Stimulated activated CD4-positive, alpha-beta T cell treated with anti-CD3 and anti-CD28 coated beads, TNF-alpha, amount 100 ng/mL, for 1 hour (primary cell): ENCODE measurements at places on chromosomes 1 and 21.

GRCh38 chr1:211092955-211093354, 41.0 kb downstream of the KCNH1 start:
- DNase-seq: no peak

GRCh38 chr1:43587594-43587993, 56.9 kb downstream of the PTPRF start:
- DNase-seq: no peak

- DNase-seq: no peak
Measured at GRCh38 chr1:26786437-26787380, 1.0 kb upstream of the PIGV start.

DNA sequence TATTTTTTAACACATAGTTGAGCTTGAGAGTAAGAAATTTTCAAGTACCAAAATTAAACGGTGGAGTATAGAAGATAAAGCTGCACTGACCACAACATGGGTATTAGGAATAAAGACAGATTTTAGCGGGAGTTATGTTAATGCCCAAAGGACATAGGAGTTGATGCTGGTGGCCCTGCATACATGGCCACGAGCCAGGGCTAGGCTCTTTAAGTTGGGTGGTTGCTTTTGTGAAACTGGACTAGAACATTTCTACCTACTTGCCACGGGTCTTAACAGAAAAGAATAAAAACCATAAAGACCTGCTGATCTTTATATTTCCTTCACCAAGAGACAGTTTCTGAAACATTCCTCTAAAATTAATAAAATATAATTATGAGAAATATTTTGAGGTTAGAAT, 14.9 kb downstream of the EDEM3 start:
- DNase-seq: no peak

DNA sequence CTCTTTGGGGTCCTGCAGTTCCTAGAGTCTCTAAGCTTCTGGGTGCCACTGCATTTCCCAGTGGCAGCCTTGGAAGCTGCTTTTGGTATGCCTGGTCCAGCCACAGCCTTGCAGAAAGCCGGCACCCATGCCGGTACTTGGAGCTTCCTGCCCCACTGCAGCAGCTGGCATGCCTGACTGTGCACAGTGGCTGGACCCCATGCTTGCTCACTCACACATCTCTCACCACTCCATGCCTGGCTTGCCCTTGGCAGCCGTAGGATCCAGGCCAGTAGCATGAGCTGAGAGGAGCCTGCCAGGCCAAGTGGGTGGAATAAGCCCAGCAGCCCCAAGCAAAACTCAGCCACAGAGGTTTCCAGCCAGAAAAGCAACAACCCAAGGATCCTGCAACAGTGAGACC, 20.3 kb upstream of the FNBP1L start:
- DNase-seq: no peak

DNA sequence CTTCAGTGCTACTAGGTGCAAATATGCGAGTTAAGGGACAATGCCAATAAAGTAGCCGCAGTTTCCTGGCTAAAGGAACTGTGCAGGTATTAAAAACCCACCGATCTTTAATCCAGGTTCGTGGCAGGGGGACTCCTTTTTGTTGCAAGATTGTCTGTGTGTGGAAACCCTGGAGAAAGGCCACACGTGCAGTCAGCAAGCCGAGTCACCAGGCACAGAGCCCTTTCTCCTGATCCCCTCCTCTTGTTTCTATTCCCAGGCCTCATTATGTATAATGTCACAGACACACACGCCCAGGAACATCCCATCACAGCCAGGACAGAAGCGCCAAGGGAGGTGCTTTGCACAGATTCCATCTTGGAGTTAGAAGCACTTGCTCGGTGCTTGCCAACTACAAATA, 528.9 kb downstream of the KIF26B start:
- DNase-seq: no peak

DNA sequence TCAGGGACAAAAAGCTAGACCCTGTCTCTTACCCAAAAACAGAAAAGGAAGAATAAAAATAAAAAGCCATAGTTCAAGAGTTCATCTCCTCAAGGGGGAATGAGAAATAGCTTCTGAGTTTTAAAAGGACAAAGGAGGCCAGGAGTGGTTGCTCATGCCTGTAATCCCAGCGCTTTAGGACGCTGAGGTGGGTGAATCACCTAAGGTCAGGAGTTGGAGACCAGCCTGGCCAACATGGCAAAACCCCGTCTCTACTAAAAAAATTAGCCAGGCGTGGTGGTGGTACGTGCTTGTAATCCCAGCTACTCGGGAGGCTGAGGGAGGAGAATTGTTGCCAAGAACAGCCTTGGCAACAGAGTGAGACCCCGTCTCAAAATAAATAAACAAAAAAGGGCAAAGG, 38.6 kb upstream of the CPLANE2 start:
- no peak for DNase-seq

DNA sequence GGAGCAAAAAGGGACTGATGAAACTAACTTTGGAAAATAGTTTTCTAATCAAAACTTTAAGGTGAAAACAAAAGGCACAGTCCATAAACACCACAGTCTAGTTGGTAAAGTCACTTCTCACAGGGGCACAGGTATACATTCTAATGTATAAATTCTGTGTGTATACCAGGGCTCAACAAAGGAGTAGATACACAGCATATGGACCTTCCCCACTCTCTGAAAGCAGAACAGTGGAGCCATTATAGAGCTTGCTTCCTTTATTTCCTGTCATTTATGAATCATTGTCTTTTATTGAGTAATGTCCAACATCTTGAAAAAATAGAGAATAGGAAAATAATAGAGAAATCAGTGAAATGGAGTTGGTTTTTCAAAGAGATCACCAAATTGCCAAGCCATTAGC, 746.5 kb upstream of the CHRM3 start:
- no peak for DNase-seq

- no peak for DNase-seq
Measured at GRCh38 chr1:238088560-238089290, 198.0 kb upstream of the ZP4 start.

DNA sequence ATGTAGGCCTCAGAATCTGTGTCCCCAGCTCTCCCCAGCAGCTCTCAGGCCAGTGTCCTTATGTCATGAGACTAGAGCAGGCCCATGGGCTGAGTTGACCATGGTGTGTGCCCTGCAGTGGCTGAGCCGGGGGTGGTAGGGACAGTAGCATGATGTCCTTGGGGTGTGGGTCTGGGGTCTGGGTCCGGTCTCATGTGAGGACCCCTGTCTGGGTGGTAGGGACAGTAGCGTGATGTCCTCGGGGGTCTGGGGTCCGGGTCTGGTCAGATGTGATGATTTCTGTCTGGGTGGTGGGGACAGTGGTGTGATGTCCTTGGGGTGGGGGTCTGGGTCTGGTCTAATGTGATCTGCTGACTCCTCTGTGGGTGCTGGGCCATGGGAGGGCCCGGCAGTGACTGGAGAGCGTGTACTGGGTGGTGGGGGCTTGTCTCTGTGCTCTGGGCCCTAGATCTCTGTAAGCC, 64.5 kb downstream of the OBSCN start:
- DNase-seq: no peak

DNA sequence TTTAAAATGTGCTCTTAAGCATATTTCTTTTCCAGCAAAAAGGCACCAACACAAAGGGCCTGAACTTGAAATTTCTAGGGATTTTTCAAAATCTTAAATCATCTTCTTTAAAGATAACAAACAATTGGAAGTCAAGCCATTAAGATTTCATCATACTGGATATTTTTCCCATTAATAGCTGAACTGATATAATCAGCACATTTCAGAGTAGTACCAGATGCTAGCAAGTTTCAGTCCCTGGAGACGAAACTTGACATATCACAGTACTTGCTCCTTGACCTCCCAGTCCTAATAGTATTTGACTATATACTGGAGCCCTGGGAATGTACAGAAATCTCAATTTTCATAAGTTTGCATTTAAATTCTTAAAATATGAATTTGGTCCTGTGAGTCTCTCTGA, 10.2 kb upstream of the CDC7 start:
- DNase-seq: no peak

GRCh38 chr1:159214149-159214760, 9.6 kb downstream of the ACKR1 start:
- DNase-seq: no peak

GRCh38 chr1:208207388-208208131, 36.6 kb downstream of the PLXNA2 start:
- no peak for DNase-seq

GRCh38 chr1:246214708-246215509, 292.2 kb downstream of the SMYD3 start:
- no peak for DNase-seq

GRCh38 chr1:162191396-162192305, 122.2 kb downstream of the NOS1AP start:
- DNase-seq: no peak

- DNase-seq: no peak
Measured at GRCh38 chr1:17194133-17194475, 10.8 kb upstream of the PADI1 start.

- DNase-seq: no peak
Measured at GRCh38 chr1:235503403-235504121, 690 bp downstream of the B3GALNT2 start.

- DNase-seq: no peak
Measured at GRCh38 chr1:235270625-235271024, 57.4 kb downstream of the ARID4B start.

GRCh38 chr1:161718559-161719324, 2.6 kb upstream of the FCRLB start:
- DNase-seq: no peak

DNA sequence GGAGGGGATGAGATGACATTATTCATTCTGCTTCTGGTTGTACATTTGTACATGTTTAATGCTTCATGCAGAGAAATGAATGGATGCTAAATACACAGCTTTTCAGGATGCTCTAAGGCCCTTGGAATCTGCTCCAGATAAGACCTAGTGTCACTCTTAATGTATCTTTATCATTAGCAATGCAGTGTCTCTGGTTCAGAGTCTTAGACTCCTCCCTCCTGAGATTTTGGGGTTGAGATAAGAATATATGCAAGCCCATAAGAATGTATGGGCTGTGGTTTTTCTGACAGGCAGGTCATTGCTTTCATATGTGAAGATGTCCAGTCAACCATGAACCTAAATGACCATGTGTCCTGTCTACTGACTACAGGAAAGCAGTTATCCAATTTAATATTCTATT, 415.5 kb downstream of the RPS6KC1 start:
- no peak for DNase-seq

GRCh38 chr1:243848165-243848857, 1.7 kb downstream of the AKT3 start:
- DNase-seq: no peak

DNA sequence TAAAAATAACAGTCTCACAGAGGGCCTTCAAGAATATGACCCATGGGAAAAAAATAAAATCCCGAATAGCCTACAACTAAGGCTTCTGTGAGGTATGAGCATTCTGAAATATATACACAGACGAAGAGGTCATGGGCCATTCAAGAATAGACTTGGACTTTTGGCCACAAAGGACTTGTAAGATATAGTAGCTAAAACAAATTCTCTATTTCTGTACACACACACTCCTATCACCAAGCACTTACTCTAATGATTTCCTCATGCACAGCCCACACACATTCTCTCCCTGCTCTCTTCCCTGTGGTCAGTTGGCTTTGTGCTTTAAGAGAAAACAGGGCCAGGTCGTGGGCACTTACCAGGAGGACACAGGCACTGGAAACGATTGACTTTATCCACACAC, 69.7 kb upstream of the ADAM30 start:
- no peak for DNase-seq

DNA sequence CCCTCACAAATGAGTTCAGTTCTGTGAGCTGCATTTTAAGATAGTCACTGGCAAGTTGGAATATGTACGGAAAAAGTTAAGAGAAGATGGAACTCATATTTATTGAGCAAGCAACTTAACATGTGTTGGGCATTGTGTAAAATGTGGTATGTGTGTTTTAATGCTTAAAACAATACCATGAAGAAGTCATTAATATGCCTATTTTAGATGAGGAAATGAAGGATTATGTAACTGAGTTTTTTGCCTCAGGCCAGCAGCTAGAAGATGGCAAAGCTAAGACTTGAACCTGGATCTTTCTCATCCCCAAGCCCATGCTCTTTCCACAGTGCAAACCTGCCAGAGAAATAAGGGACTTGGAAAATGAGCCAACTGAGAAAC, 48.9 kb downstream of the SPATA46 start:
- DNase-seq: no peak

- no peak for DNase-seq
Measured at GRCh38 chr21:44263221-44263760, 1.6 kb upstream of the DNMT3L start.

DNA sequence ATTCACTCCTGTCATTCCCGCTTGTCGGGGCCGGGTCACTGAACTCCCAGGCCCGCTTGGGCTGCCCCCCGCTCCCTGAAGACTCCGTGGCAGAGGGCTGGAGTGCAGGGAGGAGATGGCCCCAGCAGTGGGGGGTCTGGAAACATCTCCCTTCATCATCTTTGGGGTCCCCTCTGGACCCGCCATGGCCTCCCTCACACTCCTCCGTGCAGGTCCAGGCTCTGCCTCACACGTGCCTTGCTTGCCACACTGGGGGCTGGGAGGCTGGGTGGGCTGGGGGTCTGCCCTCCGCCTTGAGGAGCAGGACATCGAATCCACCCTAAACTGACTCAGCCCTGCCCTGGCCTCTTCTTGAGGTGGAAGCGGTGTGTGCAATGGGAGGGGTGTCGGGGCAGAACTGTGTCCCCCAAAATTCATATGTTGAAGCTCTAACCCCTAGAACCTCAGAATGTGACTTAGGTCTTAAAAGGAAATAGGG, 35.2 kb downstream of the POFUT2 start:
- no peak for DNase-seq

- DNase-seq: no peak
Measured at GRCh38 chr1:119787776-119788175, 19.1 kb upstream of the HMGCS2 start.

DNA sequence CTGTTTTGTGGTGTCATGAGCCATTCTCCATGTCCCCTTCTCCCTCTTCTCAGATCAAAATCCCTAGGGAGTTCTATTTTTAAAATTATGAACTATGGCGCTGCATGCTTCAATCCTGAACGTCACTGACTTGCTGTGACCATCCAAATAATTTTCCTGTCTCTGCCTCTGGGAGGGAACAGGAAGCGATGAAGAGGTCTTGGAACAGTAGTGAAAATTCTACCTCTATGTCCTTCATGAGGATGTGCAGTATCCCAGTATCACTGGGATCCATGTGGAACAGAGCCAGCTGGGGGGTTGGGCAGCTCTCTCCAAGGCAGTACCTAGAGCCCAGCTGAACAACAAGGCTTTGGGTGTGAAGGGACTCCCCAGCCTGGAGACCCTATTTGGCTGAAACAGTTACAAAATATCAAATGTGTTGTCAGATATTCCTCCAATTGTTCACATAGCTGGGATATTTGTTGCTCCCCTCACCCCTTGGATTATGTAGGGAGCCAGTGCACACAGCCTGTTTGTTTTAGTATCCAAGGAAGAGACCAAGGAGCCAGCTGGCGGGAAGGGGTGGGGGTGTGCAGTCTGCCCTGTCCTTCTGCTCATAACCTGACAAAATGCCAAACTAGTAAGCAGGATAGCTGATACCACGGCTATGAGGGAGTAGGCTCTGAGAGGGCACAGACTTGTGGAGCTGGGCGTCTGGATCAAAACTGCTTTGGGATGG, 7.6 kb downstream of the DCLRE1B start:
- DNase-seq: no peak
